RPMI8226 (cell line): ENCODE measurements at places on chromosomes 3 and 15.
A peak's percentile ranks its signal among the peaks of the same experiment; 100 is the strongest.

DNA sequence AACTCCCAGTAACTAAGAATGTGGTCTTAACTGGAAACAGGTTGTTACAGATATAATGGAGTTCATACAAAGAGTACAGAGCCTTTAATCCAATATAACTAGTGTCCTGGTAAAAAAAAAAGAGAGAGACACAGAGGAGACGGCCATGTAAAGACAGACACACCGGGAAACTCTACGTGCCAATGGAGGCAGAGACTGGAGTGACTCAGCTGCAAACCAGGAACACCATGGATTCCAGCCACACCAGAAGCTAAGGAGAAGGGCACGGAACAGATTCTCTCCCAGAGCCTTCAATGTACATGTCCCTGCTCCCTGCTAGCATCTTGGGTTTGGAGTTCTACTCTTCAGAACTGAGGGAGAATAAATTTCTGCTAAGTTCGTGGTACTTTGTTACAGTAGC is 4.5 kb downstream of the RNF168 start:
- DNase-seq: no peak

DNA sequence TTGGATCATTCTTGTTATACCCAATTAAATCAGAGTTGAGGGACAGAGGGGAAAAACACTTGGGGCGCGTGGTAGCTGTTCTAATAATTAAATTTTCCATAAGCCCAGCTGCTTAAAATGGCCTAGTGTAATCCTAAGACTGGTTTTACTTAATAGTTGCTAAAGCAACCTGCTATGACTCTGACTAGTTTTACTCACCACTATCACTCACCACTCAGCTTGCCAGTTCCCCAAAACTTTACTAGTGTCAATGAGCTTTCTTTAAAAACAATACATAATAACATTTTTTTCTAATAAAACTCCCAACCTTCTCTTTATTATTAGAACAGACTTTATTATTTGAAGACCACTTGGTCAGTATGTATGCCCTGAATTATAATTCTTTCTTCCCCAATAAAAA is 49.6 kb downstream of the ECT2 start:
- no peak for DNase-seq

DNA sequence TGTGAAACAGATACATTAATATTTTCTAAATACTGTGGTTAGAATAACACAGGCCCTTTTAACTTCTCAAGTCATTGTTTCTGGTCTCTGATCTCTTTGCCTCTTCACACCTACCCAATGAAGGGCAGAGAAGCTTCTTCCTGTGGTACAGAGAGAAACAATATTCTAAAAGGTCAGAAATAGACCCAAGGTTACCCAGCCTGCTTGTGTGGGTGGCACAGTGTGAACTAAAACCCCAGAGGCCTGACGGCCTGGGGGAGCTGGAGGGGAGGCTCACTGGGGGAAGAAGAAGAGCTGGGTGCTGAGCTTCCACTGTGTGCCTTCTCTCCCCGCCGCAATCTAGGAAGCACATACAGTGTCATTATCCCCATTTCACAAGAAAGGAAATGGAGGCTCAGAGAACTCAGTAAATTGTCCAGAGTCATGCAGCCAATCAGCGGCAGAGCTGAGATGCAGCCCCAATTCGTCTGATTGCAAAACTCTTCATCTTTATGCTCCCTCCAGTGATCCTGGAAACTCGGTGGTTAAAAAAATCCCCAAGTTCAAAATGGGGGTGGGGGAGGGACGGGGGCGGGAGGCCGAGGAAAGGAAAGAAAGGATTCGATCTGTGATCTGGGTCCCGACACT is 64.1 kb upstream of the HEG1 start:
- no peak for DNase-seq

GRCh38 chr15:45588219-45588875 is 1.2 kb downstream of the BLOC1S6 start:
- DNase-seq: no peak

DNA sequence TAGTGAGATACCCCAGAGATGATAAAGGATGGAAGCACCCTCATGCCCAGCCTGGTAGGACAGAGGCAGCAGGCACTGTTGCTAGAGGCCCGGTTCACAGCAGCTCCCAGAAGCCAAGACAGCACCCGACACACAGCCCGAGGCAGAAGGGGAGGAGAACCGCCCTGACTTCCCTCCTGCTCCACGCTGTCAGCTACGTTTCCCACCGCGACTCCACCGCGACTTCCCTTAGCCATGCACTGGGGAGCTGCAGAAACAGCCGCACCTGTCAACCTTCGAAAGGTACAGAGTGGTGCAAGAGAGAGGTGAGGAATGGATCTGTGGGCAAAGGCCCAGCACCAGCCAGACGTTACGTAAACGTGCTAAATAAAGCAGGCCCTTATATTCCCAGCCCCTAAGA is 529.2 kb downstream of the GABRG3 start:
- no peak for DNase-seq

DNA sequence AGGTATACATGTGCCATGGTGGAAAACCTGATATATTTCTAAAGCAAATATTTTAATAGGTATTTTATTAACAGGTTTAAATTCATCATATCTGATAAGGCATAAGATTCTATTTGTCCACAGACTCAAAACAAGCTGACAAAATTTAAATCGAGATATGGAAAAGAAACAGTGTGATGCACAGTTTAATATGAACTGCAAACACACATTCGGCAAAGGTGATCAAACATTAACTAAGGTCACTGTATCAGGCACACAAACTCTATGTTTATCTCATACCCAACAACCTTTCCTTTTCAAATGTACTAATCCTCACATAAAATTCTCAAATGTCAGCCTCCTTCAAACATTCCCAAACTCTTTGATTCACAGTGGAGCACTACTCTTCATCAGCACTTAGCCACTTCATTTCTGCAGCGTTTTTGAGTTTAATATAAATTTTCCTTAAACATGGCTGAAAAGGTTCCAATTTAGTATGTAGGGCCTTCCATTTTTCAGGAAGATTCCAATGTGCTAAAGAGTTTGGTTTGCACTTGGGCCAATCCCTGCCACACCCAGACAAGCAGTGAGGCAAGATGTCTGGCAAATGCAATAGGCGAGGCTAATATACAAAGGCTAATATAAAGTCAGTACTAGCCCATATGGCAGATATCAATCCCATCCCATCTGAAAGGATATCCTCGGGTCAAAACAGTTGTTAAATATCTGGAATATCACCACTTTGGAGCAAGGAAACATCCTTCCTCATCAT is 84.6 kb downstream of the GBE1 start:
- no peak for DNase-seq

- DNase-seq: no peak
Measured at GRCh38 chr3:24242012-24242698, 252.5 kb downstream of the THRB start.

GRCh38 chr15:62782896-62783295 is 259.7 kb upstream of the TPM1 start:
- no peak for DNase-seq

DNA sequence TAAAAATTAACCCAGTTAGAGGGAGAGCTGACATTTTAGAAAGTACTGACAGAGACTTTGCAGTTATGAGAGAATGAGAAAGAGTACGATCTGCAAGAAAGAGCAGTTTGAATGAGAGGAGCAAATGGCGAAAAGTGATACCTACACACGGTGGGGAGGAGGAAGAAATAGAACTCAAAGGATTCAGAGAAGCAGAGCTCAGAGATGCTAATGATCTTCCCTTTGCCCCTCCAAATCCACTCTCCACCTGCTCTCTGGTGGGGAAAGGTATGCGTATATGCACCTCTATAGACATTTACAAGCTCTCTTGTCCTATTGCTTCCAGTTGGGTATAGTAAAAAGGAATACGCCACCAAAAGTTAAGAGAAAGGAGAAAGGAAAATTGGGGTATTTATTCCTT is 123.3 kb upstream of the TTC14 start:
- no peak for DNase-seq

GRCh38 chr3:97662762-97663161 is 101.8 kb upstream of the ARL6 start:
- DNase-seq: no peak

DNA sequence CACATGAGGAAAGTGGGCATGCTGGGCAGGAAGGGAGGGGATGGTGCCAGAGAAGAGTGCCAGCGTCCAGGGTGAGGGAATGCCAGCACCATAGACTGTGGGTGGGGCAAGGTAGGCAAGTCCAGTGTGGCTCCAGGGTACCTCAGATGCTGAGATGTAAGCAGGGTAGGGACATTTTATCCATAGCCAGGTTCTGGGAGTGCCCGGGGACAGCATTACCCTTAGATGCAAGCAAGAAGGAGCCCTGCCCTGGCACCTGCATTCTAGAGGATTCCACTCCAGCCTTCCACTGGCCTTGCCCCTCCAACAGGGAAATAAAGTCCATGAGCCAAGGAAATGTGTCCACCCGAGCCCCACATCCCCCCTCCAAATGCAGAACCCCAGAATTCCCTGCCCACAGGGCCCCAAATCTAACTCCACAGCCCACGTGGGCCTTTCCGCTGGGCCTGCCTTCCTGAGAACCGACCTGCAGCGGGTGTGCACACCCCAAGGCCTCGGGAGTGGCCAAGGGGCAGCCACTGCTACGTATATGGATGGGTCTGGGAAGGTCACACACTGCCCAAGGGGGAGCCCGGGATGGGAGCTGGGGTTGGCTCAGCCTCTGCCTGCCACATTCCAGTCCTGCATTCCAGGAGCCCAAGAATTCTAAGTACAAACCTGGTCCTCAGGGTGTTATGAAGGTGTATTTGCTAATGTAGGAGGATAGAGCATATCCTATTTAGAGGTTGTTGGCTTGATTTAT is 20.3 kb upstream of the CYP11A1 start:
- DNase-seq: no peak

DNA sequence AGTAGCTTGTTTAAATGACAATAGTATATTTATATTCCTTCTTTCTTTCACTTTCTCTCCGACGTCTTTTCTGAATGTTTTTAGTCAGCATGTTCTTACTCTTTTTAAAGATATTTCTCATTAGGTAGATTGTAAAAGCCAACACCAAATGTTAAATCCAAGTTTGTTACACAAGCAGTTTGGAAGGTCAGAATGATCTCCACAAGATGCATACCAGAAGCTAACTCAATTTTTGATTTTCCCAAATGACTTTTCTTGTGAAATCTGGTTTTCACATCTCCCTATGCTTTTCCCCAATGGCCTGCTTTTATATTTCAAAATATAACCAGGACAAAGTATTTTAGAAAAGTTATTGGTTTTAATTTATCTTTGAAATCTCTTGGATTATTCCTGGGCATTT is 49.7 kb upstream of the TPRG1 start:
- no peak for DNase-seq

DNA sequence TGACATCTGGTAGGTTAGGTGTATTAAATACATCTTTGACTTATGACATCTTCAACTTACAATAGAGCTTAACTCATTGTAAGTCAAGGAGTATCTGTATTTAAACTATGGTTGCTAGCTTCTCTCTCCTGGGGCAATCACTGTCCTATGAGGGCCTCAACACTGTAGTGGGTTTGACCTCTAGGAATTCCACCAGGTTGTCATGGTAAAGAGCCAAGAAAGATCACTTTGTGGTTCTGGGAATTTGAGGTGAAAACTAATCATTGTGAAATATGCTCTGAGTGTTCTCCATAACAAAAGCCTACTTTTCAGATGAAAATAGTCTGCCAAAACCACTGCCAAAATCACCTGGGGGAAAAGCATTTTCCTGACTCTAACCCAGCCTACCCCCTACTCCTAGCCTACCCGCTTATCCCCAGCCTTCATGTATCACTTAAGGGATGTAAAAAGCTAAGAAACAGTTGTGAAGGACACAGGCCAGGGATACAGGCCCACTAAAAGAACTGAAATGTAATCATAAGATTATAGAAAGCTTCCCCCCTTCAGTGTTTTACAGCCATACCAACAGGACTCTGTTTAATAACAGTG is 723.8 kb downstream of the MECOM start:
- no peak for DNase-seq

DNA sequence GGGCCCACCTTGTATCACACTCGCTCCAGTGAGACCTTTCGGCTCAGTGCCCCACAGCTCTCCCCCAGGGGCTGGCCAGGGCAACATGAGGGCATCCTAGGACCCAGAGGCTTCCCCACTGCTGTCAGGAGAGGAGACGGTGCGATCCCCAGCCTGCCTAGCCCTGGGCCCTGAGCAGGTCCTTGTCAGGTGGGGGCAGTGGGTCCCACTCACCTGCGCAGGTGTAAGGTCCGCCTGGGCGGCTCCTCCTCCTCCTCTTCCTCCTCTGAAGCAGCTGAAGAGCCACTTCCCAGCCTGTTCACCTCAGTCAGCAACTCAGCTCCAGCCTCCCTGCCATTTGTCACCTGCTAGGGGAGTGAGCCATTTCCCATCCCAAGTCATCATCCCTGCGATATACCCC is 9.6 kb downstream of the KIF7 start:
- DNase-seq: no peak

GRCh38 chr3:12177126-12177525 is 18.4 kb upstream of the TIMP4 start:
- DNase-seq: no peak

- no peak for DNase-seq
Measured at GRCh38 chr3:98512576-98512975, 10.1 kb downstream of the CLDND1 start.

DNA sequence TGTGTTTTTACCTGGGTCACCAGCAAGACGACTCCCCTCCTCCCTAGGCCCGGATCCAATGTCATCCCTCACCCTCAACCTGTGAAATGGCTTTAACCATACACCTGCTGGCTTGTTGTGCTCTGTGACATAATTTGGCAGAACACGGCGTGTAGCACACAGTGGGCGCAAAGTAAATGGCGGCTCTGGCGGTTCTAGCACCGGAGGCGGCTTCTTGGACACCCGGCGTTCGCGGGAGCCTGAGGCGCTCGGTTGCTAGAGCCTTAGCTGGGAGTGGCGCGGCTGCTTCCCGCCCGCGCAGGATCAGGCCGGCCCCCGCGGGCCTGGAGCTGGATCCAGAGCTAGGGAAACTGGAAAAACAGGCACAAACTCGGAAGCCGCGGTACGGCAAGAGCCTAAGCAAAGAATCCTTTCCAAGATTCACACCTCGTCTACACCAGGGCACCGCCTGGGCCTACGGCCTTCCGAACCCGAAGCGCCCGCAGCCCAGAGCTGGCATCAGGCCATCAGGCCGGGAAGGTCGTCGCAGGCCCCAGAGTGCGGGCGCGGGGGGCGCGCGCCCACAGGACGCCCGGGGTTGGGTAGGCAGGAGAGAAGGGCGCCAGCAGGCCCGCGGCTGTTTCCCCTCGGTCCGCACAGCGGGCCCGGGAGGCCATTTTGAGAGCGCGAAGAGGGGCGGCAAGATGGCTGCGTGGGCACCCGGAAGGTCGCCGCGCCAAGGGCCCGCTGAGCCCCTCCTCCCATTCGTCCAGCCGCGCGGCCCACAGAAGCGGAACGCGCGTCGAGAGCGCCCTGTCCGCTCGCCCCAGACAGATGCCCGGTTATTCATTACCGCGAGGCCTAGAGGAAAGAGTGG is 43.9 kb upstream of the POLG start:
- DNase-seq: no peak

GRCh38 chr3:48661501-48662144 is 1.1 kb downstream of the CELSR3 start:
- DNase-seq: peak; percentile 71

GRCh38 chr15:48985516-48985915 is 21.8 kb upstream of the SHC4 start:
- no peak for DNase-seq

DNA sequence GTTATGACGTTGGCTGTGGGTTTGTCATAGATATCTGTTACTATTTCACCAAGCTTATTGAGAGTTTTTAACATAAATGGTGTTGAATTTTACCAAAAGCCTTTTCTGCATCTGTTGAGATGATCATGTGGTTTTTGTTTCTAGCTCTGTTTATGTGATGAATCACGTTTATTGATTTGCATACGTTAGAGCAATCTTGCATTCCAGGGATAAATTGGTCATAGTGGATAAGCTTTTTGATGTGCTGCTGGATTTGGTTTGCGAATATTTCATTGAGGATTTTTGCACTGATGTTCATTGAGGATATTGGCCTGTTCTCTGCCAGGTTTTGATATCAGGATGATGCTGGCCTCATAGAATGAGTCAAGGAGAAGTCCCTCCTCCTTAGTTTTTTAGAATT is 117.8 kb downstream of the DOCK3 start:
- no peak for DNase-seq
